ENCODE measurements at places on chromosomes 3 and 15.

DNA sequence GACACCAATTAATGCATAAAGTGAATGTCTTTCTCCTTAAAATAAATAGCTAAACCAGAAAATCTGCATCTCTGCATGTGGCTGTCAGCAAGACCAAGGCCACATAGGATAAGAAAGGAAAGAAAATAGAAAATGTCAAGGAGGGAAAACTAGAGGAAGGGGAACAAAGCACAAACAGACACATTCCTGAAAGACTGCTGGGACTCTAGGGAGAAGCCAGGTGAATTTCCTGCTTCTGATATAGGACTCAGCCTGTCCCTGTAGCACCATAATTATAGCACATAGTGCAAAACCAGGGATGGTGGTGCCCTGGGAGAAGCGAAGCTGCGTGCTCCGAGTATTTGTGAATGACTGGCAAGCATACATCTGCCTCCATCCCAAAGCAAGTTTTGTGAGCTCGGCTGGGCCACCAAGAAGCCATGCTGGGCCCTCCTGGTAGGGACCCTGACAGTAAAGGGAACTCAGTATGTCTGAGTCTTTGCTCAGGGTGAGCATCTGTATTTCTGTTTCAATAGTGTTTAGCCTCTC, 14.2 kb downstream of the FSTL1 start:
- DNase-seq, result no peak

GRCh38 chr3:190498293-190498692, 15.6 kb upstream of the IL1RAP start:
- no peak for DNase-seq

DNA sequence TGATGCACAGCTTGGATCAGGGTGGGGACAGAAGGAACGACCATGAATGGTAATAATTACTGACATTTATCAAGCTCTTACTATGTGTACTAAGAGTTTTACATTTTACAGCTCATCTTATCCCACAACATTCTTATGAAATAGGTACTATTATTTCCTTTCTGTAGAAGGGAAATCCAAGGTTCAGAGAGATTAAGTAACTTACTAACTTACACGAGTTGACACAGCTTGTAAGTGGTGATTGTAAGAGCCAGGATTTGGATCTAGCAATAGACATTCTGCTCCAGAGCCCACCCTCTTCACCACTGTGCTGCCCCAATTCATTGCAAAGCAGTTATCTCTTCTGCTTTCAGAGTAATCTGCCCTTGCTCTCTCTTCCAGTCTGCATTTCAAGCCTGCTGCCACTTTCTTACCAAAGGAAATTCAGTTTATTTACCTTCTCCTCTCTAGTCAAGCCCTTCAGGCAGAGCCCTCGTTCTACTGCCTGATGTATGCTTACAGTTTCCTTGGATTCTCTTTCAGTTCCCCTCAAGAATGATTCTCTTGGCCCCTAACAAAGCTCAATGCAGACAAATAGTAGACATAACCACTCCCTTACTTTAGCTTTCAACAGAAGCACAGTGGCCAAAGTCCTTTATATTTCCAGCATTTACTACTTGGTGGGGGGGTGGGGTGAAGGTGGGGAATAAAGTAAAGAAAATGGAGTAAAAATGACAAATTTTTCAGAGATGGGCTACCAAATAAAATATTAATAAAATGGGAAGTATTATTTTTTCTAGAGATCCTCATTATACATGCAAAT, 65.8 kb downstream of the ATP8B4 start:
- DNase-seq, result no peak

- no peak for DNase-seq
Measured at GRCh38 chr15:97729270-97729669, 231.2 kb upstream of the ARRDC4 start.

GRCh38 chr3:165195640-165196576, at the start of gene SLITRK3:
SLITRK3 (minus strand) TSS chr3:165196384; CDS start chr3:165190830, 5,554 bp downstream.
- peak; percentile 67 for DNase-seq

DNA sequence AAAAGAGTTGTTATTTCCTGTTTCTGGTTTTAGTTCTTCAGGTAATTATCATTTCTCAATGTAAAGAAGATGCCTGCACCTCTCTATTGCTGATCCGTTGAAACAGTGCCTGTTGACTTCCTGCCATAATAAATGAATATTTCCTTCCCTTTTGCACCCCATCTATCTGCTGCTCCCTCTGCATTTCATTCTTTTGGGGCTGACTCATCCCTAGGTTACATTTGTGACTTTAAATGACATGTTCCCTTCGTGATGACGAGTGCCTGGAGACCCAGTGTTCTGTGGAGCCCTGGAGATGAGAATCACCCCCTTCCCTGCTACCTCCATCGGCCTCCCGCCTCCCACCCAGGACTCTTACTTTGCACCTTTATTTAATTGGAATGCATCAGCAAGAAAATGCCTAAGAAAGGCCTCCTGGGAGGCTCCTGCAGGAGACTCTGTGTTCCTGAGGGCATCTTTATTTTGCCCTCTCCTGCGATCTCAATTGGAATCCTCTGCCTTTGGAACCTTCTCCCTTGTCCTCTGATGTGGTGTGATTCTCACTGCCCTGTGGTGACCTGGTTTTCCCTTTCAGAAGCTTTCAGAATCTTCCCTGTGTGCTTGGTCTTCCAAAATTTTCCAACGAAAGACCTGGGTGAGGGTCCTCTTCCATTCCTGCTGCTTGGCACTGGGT, 13.7 kb downstream of the LRRK1 start:
- DNase-seq, result no peak

Data from caudate nucleus (tissue), 63 donors.